ENCODE measurements at places on chromosomes 1 and 21.

DNA sequence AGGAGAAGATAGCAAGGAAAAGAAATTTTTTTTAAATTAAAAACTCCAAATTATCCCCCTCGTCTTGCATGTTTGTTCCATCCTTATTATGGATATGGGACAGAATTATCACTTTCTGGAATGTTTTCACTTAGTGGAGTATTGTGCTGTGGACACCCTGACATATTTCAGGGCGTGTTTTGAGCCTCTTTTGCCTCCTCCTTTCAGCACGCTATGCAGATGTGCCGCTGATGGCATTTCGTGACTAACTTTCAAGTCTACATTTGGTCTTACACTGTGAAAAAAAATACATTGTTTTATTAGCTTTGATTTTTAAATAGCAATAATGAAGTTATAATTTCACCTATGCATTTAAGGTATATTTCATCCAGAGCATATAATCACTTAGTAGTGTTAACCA is 738.7 kb downstream of the LTN1 start:
- DNase-seq, result no peak

GRCh38 chr1:177877086-177877485 is 92.8 kb downstream of the SEC16B start:
- no peak for DNase-seq

- peak; percentile 1 for DNase-seq
Observed at GRCh38 chr1:5455056-5455455, 537.2 kb downstream of the NPHP4 start.

GRCh38 chr1:17616731-17617279 is 77.3 kb downstream of the ARHGEF10L start:
- no peak for DNase-seq

GRCh38 chr1:203511930-203512329 is 18.0 kb downstream of the OPTC start:
- DNase-seq, result no peak

DNA sequence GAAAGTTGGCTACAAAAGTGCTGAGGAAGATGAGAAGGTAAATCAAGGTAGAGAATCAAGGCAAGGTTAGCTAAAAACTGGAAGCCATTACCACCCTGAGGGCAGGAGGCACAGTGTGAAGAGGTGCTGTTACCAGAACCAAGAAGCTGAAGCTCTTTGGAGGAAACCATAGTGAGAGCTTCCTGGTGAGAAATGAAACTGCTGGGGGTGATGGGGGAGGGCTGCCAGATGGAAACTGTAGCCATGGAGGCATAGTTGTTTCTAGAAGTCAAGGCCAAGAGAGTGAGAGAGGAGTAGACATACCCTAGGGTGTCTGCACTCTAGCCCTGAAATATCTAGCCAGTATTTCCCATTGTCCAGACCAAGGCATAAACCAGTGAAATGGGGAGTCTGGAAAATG is 28.7 kb downstream of the IFI44 start:
- DNase-seq, result no peak

DNA sequence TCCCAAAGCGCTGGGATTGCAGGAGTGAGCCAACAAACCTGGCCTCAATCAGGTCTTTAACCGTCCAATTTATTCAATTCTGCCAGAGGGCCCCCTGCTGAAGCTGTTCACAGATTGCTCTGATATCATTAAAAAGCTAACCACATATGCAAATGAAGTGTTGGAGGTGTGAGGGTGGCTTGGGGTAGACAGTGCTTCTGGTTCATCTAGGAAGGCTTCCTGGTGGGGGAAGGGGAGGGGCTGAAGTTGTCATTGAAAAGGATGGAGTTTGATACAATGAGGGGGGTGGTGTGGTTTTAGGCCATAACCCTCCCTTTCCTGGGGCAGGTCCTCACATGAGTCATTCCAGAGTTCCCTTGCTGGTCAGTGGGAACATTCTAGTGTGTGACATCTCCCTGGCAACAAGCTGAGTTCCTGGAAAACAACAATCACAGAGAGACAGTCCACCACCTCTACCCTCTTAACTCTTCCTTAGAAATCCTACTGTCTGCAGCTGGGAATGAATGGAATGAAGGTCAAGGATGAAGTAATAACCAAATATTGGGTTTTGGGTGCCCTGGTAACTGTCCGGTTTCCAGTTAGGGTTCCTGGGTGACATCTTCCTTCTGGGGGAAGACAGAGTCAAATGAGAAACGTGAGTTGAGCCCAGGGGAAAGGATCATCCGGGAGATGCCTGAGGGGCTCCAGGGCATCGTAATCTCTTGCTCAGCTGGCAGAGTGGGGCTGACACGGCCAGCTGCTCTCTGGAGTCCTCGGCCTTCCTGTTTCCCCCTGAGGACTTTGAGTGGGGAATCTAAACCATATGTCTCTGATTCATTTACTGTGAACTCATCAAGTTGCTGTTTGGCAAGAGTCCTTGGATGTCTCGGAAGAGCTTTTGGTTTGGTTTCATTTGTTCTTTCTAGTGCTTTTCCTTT is 32.2 kb downstream of the BATF3 start:
- DNase-seq, result peak; percentile 16

- no peak for DNase-seq
Observed at GRCh38 chr1:240402326-240402725, 209.6 kb downstream of the GREM2 start.

GRCh38 chr1:101311146-101311920 is 74.5 kb downstream of the S1PR1 start:
- DNase-seq, result no peak

- no peak for DNase-seq
Observed at GRCh38 chr1:171081763-171082201, 8.9 kb upstream of the FMO3 start.

DNA sequence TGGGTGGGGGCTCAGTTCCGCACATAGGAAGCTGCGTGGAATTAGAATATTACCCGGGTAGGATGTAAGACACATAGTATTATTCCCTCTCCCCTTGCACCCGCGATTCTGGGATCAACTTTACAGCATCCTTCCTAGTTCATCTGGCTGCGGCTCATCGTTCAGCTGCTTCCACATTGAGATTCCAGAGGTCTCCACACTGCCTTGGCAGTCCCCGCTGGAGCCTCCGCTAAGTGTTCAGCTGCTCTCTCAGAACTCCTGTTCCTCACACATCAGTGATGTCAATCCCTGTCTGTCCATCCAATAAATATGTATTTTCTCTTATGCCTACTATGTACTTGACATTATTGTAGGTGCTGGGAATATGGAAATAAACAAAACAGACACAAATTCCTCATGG is 135.6 kb upstream of the SYT6 start:
- DNase-seq, result no peak

Measured in RKO (cell line).